ENCODE measurements at places on chromosomes 12 and 14.
A peak's percentile ranks its signal among the peaks of the same experiment; 100 is the strongest.

DNA sequence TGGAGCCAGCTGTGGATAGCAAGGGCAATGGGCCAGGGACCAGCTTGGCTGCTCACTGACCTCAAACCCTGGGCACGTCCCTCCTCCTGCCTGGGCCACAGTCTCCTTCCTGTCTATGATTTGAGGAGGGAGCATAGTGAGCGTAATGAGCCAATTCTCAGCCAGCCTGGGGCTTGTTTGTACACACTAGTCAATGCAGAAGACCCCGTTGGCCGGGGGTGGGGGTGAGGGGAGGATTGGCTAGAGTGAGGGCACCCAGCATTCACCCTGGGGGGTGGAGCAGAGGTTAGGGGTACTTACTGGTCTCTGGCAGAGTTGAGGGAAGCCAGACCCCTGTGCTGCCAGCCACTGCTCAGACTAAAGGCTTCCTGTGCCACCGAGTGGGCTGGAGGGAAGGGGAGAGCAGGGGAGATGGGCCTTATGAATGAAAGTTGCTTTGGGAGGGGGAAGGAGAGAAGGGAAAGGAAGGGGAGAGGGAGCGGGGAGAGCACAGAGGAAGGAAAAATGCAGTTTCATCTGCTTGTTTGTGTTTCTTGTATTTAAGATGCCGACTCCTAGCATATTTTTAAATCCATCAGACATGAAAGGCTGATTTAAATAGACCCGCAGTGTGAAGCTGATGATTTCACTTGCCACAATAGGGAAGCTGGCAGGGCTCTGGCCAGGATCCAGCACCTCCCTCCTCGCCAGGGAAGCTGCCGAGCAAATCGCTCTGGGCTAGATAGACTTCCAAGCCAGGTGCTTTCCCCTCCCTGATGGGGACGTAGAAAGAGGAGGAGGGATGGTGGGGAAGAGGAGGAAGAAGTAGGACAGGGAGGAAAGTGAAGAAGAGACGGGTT, 114.0 kb downstream of the PRMT8 start:
- peak; percentile 29 for DNase-seq

- DNase-seq: no peak
These were observed 64.2 kb upstream of the FOXN3 start for GRCh38 chr14:89481196-89481595.

GRCh38 chr14:104268295-104268694, 129.9 kb downstream of the KIF26A start:
- no peak for DNase-seq

DNA sequence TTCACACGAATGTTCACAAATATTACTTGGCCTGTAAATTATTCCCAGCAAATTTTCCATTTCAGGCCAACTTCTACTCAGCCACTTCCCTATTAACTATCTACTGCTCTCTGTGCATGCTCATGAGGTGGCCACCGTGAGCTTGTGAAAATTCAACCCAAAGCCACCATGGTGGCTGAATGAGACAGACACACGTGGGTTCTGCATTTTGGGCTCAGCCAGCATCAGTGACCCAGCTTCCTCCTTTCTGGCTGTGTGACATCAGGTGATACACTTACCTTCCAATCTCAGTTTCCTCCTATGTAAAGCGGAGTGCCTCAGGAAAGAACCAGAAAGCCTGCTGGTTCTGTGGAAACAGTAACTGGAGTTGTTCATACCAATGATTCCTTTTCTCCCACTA, 175.8 kb downstream of the FOXN3 start:
- no peak for DNase-seq

DNA sequence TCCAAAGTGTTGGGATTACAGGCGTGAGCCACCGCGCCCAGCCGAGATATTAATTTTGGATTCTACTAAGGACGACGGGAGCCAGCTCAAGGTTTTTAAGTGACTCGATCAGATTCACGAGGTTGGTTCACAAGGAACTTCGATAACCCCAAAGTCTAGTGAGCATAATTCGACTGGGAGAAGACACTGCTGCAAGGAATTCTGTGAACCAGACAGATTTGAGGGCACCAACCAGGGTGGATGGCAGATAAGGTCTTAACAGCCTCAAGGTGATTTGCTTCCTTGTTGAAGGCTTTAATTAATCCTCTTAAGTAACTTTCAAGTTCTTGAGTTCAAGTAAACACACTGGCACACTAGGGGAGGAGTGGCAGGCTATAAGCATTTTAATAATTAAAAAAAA, 1.1 kb upstream of the KLHDC2 start:
- DNase-seq: no peak

- DNase-seq: no peak
These were observed 185.6 kb upstream of the C14orf180 start for GRCh38 chr14:104393898-104394381.

DNA sequence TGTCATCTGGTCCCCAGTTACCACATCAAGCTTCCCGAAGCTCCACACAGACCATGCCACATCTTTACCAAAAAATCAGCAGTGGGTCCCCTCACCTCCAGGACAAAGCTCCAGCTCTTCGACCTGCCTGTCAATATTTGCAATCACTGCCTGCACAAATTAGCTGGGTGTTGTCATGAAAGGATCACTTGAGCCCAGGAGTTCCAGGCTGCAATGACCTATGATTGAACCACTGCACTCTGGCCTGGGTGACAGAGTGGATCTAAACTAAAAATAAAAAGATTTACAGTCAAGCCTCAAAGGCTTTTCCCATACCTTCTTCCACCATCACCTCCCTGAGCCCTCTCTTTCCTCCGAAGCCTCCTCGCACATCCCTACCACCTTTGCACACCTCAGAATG, 7.2 kb downstream of the CD4 start:
- no peak for DNase-seq

DNA sequence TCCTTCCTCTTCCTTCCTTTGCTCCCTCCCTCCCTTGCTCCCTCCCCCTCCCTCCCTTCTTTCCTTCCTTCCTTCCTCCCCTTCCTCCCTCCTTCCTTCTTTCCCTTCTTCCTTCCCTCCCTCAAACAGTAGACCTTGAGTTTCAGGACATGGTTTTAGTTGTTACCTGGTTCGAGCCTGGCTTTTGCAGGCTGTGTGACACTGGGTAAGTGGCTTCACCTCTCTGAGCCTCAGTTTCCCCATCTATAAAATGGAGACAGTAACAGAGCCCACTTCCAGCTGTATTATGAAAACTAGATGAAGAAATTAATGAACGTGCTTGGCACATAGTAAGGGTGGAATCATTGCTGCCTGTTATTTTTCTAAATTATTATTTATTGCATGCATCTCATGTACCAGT, 171.0 kb upstream of the LHX5 start:
- no peak for DNase-seq
